ENCODE measurements at places on chromosomes 13 and 19.

GRCh38 chr19:38699027-38699346 lies 45.3 kb downstream of the CAPN12 start:
- DNase-seq = no peak

GRCh38 chr13:37106642-37107041 lies 1.2 kb upstream of the CSNK1A1L start:
- DNase-seq = no peak

DNA sequence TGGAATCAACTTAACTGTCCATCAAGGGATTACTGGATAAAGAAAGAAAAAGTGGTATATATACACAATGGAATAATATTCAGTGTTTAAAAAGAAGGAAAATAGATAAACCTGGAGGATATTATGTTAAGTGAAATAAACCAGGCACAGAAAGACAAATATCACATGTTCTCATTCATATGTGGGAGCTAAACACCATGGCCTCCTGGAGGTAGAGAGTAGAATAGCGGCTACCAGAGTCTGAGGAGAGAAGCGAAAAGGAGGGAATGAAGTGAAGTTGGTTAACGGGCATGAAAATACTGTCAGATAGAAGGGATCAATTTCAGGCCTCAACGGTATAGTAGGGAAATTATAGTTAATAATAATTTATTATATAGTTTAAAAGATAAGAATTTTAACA lies 147.5 kb upstream of the OBI1 start:
- DNase-seq = no peak

DNA sequence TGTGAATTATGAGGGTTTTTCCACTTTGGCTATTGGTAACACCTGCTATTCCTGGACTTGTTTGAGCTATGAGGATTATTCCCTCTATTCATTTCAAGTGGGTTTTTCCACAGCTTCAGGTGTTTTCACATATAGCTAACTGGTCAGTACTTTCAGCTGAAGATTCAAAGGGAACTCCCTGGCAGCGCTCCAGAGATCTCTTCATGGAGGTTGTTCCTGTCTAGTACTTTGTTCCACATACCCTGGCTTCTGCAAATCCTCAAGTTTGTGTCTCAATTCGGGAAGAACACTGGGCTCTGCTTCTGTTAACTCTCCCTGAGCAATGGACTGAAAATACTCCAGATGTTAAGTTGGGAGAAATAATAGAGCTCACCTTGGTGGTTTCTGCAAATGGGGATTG lies 5.6 kb upstream of the ZNF607 start:
- no peak for DNase-seq

DNA sequence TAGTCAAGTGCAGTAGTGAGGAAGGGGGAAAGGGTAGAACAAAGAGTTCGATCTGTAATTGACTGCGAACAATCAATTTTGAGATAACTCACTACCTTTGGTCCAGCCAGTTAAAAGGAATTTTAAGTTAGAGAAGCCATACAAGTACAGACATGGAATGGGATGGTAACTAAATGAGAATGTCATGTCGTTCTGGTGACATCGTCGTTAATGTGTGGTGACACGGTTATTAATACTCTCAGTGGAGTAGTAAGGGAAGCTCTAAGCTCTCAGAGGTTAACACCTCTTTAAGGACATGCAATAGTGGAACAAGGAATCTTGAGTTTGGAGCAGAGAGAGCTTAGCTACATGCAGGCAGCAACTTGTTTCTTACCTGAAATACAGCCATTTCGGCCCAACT lies 154.9 kb upstream of the KLF12 start:
- no peak for DNase-seq

GRCh38 chr13:40190641-40191100 lies 475.8 kb downstream of the FOXO1 start:
- no peak for DNase-seq

GRCh38 chr19:6498294-6499036 lies 3.6 kb downstream of the TUBB4A start:
- no peak for DNase-seq

- no peak for DNase-seq
These were observed 87.6 kb downstream of the HSPH1 start for GRCh38 chr13:31073859-31074718.

DNA sequence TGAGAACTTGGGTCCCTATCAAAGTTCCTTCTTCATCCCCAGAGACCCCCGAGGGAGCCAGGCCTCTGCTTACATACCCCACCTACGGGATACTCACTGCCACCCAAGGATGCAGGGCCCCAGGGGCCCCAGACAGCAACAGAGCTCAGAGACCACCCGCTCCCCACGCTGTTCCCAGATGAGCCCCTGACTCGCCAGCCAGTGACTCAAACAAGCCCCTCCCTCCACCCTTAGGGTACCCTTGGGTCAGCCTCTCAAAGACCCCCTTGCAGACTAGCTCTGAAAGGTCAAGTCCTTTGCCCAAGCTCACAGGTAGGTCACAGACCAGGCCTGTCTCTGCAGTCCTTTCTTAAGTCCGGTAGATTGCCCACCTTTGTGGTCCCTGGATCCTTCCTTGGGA lies 45.7 kb downstream of the CD320 start:
- DNase-seq = no peak

DNA sequence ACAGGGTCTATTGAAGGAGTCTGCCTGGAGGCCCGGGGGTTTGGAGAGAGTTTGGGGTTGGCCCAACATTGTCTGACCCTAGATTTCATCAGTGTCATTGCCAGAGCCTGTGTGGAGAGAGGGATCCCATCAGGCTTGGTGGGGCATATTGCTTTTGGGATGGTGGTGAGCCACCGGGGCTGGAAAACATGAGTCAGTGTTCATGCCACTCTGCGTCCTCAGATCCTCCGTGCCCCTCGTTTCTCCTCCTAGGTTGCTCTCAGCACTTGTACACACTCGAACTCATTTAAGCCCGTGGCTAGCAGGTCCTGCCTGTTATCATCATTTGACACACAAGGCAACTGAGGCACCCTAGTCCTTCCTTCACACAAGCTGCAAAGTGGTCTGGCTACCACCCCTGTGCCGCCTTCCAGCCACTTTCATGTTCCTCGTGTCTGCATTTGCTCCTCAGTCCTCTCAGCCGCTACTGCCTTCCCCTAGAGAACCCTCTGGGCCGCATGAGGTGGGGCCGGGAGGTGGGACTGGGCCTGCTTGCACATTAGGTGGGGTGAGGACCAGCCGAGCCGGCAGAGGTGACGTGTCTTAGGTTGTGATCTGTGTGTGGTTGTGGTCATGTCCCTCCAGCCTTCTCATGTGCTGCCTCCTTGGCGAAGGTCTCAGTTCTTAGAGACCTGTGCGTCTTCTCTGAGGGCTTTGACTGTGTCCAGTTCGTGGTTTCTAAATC lies 3.6 kb downstream of the NACC1 start:
- DNase-seq = no peak

All from NCI-H187 treated with DMSO at 0.1 percent for 48 hours (cell line).